ENCODE measurements at places on chromosomes 13 and 19. TPM values are rescaled to one million over a fixed set of nuclear protein-coding genes. Genes with fewer than 3 reads are reported as not detected.

GRCh38 chr19:17865364-17866311, 5.9 kb downstream of the RPL18A start:
- no peak for DNase-seq

GRCh38 chr19:43641333-43641732, 1.7 kb upstream of the CADM4 start:
- no peak for DNase-seq

- DNase-seq: no peak
Measured at GRCh38 chr13:101661839-101662238, 209.4 kb downstream of the ITGBL1 start.

The SYCN gene
- total RNA-seq: not detected

DNA sequence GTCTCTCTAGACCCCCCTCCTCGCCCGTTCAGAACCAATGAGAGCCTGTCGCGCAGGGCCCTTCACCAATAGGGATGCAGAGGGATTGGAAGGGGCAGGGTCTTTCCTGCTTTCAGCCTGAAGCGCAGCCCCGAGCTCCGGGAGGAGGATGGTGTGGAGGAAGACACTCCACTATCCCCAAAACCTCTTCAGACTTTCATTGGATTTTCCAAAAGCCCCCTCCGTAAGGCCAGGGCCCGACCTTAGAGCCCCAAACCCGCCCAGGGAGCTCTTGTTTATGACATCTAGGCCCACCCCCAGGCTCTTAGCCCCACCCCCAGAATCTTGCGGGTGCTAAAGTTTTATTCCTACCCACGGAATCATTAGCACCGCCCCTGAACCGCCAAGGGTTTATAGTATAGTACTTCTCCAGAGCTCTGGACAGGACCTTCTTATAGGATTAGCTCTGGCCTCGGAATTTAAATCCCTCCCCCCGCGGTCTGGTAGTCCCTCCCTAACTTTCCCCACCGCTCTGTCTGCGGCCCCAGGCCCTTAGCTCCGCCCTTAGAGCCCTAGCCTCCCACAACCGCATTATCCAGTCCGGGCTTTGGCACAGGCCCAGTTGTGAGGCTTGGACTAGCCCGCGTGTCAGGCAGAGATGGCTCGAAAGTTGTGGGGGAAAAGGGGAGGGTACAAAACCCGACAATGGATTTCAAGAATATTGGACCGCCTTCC, 6.6 kb upstream of the EML2 start:
- DNase-seq: peak; percentile 83

DNA sequence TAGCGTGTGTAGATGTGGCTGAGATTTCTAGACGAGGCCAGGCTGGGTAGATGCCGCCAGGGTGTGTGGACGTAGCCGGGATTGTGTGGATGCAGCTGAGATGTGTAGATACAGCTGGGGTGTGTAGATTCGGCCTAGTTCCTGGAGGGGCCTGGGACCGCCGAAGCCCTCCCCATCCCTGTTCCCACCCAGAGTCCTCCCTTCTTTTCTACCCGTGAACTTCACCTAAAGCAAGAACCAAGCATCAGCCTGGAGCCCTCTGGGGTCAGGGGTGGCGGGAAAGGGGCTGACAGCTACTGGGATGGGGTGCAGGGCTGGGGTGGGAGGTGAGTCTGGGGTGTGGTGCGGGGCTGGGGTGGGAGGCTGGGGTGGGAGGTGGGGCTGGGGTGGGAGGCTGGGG, 768 bp downstream of the TMPRSS9 start:
- DNase-seq: no peak

- DNase-seq: no peak
Measured at GRCh38 chr13:46289260-46289955, 77.7 kb downstream of the LRRC63 start.

The ZNF649 gene
- total RNA-seq: 0.49 TPM

The PRR36 gene
- 0.43 TPM for total RNA-seq

The SLC6A16 gene
- 0.30 TPM for total RNA-seq

The CEACAM21 gene
- total RNA-seq: not detected

- no peak for DNase-seq
Measured at GRCh38 chr13:93344048-93344705, 117.6 kb downstream of the GPC6 start.

The CCL25 gene
- not detected for total RNA-seq

DNA sequence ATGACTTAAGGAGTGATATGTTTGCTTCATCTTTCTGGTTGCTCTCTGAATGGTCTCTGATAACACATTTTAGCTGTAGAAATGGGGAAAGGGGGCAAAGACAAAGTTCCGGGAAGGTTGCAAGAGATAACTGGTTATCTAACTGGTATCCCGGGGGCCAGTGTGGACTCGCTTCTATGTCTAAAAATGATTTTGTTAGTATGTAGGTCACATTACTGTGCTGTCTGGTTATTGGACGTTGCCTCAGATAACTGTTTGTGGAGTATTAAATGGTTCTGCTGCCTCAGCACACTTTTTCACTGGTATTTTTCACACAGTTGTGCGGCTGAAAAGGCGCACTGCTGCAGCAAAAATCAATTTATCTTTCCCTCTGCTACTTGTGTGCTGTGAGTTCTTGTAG, 63.0 kb upstream of the ZNF536 start:
- DNase-seq: no peak

DNA sequence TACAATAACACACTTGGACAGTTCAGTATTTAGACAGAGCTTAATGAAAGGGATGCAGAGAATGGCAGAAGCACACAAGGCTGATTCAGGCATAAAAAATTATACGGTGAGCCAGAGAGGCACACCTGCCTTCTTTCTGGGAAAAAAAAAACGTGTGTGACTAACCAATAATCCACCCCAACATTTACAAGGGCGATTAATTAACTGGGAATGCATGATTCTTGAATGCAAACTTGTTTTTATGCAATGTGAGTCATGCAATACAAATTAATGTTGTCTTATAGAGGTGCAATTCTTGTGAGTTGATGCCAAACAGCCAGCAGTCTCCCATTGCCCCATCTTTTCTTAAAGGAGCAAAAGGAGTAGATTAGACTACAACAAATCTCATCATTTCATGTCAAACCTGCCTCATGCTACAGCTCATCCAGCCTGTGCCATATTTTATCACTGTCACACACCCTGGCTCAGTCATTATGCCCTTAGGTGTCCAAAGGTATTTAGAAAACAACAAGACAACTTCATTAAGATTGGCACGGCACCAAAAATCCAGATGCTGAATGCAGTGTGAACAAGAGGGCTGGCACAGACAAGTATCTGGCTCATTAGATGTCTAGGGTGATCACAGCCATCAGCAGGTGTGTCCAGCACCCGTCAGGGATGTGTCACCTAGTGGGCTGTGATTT, 721.1 kb downstream of the EFNB2 start:
- DNase-seq: no peak

The CLIP3 gene
- 0.27 TPM for total RNA-seq

The UPF1 gene
- total RNA-seq: 21.1 TPM

DNA sequence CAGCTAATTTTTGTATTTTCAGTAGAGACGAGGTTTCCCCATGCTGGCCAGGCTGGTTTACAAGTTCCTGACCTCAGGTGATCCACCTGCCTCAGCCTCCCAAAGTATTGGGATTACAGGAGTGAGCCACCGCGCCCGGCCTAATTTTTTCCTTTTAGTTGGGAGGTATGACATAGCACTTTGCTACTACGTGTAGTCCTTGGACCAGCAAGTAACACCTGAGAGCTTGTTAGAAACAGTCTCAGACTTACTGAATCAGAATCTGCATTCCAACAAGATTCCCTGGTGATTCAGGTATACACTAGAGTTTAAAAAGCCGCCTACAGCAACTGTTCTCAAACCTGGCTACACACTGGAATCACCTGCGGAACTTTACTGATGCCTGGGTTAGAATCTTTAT, 1.8 kb upstream of the FARP1 start:
- no peak for DNase-seq

DNA sequence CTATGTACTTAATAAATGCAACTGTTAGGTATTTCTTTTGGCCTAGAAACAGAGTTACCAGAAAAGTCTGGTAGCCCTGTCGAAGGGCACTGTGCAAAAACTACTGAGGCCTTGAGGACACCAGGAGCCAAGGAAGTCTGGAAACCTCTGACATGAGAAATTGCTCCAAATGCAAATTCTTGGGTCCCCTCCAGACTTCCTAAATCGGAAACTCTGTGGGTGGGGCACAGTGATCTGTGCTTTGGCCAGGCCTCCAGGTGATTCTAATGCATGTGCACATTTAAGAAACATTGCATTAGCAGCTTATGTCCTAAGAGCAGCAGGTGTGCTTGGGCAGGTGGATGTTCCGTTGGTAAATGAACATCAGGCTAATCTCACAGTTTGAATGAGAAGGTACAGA, 50.0 kb downstream of the STARD13 start:
- no peak for DNase-seq

GRCh38 chr19:19185853-19186740, 5.9 kb downstream of the BORCS8 start:
- peak; percentile 40 for DNase-seq

GRCh38 chr13:64709079-64709478, 2521.1 kb downstream of the PCDH9 start:
- no peak for DNase-seq

- DNase-seq: peak; percentile 52
Measured at GRCh38 chr19:50705422-50706019, 14.1 kb downstream of the SHANK1 start.

DNA sequence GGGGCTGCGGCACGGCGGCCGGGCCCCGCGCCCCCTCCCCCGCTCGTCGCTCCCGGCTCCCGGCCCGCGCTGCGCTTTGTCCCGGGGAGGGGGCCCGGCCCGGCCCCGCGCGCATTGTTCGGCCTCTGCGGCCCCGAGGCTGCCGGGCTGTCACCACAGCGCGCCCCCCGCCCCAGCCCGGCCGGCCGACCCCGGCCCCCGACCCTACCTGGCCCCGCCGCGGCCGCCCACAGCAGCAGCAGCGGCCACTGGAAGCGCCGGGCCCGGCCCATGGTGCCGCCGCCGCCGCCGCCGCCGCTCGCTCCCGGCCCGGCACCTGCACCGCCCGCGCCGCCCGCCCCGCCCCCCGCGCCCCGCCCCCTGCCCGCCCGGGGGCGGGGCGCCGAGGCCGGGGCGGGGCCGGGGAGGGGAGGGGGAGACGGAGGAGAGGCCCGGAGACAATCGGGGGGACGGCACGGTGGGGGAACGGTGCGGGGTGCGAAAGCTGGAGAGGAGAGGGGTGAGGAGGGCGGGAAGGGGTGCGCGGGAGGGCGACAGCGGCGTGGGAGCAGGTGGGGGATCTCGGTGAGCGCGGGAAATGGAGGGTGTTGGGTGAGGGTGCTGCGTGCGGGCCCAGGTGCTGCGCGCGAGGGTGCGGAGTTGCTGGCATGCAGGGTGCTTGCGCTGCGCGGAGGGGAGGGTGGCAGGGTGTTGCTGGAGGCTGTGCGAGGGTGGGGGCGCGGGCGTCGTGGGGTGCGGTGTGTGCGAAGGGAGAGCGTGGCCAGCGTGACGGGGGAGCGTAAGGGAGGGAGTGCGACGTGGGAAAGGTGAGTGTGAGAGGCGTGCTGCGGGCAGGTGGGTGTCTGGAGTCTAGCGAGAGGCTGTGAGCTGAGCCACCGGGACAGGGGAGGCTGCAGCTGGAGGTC, at the start of gene CADM4:
TSS of gene CADM4 (minus strand) at position 332 of the 905 bp plus-strand sequence. CDS start at position 272, 60 bp downstream.
- no peak for DNase-seq

The EGLN2 gene
- total RNA-seq: 20.7 TPM

DNA sequence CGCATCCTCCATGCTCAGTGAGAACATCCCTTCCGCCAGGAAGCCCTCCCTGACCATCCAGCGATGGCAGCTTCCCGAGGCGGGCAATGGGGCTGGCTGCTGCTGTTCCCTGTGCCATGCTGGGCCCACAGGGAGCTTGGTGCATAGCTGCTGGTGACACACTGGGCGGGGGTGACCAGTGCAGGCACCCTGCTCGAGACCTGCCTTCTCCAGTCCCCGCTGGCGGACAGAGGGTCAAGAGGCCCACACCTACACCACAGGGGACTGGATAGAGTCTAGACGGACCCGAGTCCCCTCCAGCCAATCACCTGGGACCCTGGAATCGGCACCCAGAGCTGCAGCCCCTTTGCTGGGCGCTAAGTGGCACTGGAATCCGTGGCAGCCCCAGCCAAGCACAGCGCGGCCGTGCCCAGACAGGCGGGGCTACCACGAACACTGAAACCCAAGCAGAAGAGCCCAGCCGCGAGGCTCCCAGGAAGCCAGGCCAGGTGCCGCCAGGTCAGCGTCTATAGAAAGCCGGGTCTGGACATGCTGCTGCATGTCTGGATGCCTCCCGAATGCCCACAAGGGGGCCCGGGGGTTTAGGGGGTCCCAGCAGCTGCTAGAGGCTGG, 9.0 kb upstream of the TBXA2R start:
- DNase-seq: no peak

The OR10H1 gene
- not detected for total RNA-seq

- DNase-seq: no peak
Measured at GRCh38 chr13:105814902-105815250, 720.6 kb downstream of the EFNB2 start.

DNA sequence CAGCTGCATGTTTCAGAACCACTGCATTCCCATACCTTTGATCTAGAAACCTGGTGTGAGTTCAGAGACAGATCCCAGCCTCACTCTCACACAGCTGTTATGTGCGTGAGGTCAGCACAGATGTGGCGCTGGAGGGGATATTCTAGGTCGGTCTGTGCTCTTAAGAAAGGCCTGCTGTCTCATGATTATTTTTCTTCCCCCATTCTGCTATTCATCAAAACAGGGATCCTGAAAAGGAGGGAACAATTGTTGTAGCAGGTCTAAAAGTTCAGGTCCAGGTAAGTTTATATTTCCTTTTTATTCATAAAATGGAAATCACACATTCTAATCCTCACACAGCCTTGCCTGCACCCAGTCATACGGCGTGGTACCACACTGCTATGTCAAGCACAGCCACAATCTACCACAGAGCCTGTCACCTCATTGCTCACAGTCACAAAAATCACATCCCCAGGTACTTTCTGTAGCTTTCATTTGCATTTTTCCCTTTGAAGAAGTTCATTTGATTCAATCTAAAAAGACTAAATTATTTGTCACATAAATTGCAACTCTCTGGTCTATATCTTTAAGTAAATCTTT, 867 bp downstream of the ZNF546 start:
- DNase-seq: no peak

GRCh38 chr13:57739089-57739488, 107.5 kb downstream of the PCDH17 start:
- no peak for DNase-seq

- peak; percentile 69 for DNase-seq
Measured at GRCh38 chr19:2259336-2259735, 3.1 kb upstream of the JSRP1 start.

The ADAMTS10 gene
- not detected for total RNA-seq

The GFY gene
- total RNA-seq: not detected

The ZAR1L gene
- total RNA-seq: not detected

All from NCI-H460 (cell line).